Brain (organoid and tissue), 16 donors: ENCODE measurements at places on chromosomes 4 and X. TPM values are rescaled to one million over a fixed set of nuclear protein-coding genes. Genes with fewer than 3 reads are reported as not detected.

DNA sequence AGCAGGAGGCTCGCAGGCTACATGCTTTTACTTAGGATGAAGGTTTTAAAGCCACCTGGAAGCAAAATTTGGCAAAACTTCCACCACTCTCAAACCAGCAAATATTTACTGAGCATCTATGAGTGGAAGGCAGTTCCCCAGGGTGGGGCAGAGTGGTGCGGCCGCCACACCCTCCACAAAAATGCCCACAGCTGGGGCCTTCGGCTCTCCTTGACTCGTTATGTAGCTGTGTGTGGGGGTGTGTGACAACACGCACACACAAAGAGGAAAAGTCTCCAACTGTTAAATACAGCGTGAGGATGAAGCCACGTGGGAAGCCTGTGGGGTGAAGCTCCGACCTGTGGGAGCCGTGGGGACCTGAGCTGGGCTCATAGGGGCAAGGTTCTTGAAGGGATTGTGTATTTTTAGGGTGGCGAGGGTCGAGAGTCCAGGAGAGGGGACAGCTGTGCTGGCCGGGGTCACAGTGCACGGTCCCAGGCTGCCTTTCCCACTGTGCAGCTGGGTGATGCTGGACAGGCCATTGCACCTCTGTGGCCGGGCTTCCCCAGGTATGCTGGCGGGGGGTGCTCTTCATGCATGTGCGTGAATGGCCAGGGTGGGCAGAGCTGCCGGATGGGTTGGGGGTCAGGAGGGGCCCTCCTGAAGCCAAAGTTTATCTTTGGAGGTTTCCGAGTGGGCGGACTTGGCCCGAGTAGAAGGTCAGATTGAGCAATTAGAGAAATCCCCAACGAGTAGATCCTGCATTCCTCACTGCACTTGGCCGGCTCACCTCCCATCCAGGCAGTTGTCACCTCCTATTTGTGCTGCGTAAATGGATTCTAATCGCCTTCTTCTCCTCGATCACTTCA lies 25.4 kb downstream of the SORCS2 start:
- no peak for DNase-seq

GRCh38 chrX:72536542-72536941 lies 36.1 kb downstream of the HDAC8 start:
- no peak for DNase-seq

KCNIP4 gene
- 4.0 TPM for polyA plus RNA-seq

ATP8A1 gene
- 13.6 TPM for polyA plus RNA-seq

GRCh38 chr4:106371161-106371560 lies 2.6 kb upstream of the GIMD1 start:
- no peak for DNase-seq

- DNase-seq, result no peak
Measured at GRCh38 chr4:73693811-73694210, 46.6 kb upstream of the CXCL8 start.

DNA sequence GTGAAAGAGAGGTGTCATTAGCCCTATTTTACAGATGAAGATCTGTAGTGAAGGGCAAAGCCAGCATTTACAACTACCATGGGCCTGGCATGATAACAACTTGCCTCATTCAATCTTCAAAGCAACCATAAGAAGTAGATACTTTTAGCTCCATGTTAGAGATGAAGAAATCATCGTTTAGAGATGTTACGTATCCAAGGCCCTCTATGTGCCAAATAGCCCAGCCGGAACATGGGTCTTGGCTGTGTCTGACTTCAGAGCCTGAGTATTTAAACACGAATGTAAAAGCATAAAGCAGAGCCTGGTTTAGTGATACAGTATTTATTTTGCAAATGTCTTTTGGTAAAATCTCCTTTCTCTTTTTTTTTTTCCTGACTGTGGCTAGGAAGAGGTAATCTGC lies 197.1 kb downstream of the RASL11B start:
- no peak for DNase-seq
